HTR-8/SVneo (cell line): ENCODE measurements at places on chromosomes 3 and 15.
A peak's percentile ranks its signal among the peaks of the same experiment; 100 is the strongest.

- DNase-seq, result no peak
Measured at GRCh38 chr3:18989237-18989795, 159.0 kb upstream of the KCNH8 start.

GRCh38 chr3:136330900-136331299 is 80.8 kb downstream of the PCCB start:
- DNase-seq, result no peak

DNA sequence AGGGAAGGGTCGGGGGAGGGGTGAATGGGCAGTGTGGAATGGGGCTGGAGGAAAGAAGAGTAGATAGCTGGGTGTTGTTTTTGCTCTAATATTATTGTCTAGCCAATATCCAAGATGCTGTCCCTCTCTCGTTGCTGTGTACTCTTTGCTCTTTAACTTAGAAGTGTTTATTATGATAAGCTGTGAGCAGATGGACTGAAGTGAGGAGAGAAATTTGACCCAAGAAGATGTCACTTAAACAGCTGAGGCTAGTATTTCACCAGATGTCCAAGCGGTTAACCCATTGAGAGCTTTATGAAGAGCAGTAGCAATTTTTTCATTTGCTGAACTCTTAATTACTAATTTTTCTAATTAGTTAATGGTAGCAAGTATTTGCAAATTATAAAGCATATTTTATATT is 212.2 kb upstream of the TP63 start:
- no peak for DNase-seq

GRCh38 chr15:70442616-70443321 is 320.6 kb downstream of the UACA start:
- DNase-seq, result no peak

- no peak for DNase-seq
Measured at GRCh38 chr3:99714146-99714545, 75.8 kb downstream of the COL8A1 start.

DNA sequence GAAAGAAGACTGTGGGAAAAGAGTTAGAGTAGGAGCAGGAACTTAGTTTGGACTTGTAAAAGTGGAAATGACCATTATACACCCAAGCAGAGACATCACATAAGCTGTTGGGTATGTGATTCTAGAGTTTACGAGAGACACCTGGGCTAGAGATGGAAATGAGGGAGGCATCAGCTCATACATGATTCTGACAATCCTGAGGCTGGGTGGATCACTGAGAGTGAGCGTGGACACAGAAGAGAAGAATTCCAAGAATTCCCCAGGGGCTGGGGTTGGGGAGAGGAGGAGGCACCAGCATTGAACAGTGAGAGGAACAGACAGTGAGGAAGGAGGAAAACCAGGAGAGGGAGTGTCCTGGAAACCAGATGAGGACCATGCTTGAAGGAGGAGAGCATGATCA is 113.5 kb downstream of the KCNAB1 start:
- peak; percentile 8 for DNase-seq

GRCh38 chr15:99931703-99932603 is 198.7 kb upstream of the LYSMD4 start:
- no peak for DNase-seq

DNA sequence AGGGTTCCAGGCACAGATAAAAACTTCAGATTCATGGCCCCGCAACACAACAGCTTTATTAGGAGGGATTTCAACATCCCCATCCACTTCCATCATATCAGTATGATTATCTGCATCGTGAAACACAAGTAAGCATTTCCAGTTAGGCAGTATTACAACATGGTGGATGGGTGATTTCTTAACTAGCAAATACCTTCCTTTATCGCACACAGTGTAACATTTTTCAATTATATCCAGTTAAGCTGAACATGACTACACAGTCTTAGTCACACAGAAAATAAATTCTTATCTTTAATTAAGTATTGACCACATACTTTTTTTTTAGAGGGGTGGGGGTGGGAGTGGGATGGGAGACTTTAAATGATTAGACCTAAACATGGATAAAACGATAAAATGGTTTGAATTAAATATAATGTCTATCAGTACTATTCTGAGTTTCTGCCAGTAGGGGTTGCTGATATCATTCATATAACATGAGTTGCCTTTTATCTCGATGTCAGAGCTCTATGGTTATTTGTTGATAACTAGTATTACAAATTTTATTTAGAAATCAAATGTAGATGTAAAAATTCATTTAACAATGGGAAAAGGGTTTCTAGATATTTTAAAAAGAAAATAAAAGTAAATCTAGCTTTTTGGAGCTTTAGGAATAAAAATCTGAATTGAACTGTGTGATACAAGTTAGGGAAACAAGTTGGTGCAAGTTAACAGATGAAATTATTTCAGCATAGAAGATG is 146.6 kb downstream of the TBL1XR1 start:
- peak; percentile 20 for DNase-seq

DNA sequence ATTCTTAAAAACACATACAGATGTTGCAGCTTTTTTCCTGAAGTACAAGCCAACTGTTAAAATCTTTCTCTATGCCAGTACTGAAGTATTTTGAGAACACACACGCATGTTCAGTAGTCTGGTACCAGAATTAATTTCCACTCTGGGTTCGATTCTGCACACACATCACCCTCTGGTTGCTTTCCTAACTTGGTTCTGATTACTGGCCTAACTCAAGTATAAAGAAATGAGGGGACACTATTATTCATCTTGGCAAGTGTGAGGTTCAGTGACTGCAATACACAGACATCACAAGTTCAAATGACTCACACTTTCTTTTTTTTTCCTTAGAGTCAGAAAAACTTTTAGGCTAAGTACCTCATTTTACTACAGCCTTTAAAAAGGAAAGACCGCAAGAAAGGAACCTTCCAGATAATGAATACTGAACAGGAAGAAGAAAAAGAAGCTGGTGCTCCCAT is 37.4 kb upstream of the LDHAL6B start:
- DNase-seq, result no peak

GRCh38 chr3:127981097-127981496 is 66.1 kb downstream of the KBTBD12 start:
- no peak for DNase-seq

DNA sequence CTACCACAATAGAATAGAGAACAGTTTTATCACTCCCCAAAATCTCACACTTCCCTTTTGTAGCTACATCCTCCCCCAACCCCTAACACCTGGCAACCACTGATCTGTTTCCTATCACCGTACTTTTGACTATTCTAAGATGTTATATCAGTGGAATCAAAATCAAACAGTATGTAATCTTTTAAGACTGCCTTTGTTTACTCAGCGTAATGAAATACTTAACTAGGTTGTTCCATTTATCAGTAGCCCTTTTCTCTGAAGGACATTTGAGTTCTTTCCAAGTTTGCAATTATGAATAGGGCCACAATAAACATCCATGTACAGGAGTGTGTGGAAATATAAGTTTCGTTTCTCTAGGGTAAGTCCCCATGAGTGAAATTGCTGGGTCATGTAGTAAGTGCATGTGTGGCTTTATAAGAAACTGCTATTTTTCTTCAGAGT is 372.3 kb downstream of the SV2B start:
- no peak for DNase-seq

DNA sequence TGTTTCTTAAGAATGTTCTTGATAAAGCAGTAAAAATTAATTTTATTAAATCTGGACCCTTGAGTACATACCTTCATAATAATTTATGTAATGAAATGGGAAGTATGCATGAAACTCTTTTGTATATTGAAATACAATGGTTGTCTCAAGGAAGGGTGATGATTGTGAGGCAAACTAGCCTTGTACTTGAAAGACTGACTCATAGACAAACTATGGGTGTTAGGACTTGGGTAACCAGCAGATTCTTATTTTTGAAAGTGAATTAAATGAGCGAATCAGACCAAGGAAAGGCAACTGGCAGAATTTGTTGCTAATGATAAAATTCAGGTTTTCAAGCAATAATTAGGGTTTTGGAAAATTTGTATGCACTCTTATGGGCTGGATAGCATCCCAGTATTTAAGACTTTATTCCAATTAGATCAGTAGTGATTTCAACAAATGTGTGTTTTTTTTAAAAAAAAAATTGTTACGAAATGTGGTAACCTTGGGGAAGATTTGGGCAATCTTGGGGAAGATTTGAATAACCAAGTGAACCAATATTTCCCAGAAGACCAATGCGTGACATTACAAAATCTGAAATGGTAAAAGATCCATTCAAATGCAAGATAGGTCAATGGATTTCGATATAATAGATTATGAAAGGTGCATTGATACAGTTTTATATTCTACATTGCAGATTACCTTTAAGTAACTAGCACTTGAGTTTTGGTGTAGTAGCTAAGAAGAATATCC is 42.0 kb downstream of the ATP2C1 start:
- DNase-seq, result no peak

DNA sequence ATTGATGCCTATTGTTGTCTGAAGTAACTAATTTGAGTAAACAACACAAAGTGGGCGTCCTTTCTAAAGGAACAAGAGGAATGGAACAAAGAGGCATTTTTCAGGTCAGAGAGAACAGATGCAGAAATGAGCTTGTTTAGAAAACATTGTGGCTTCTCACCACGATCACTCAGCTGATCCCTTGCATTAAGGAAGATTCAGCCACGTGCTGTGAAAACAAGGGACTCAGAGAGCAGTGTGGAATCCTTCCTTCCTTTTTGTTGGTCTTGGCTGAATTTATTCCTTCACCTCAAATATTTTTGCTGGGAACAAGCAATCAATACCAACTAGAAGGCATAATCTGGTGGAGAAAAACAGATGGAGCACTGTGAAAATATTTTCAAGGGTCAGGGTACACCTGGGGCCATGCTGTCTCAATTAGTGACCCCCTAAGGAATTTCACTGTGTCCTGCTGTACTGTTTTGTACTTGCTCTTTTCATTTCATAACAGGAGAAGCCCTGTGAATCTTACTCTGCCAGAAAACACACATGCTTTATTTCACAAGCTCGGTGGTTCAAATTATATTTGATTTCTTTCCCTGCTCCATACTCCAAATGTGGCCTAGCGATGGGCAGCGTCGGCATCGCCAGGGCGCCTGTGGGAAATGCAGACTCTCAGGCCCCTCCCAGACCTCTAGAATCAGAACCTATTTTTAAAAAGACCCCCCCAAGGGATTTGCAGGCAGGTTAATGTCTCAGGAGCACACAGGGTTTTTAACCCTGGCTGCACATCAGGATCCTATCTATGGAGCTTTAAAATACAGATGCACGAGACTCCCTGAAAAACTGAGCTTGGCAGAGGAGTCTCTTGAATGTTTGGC is 11.6 kb upstream of the SLC6A20 start:
- DNase-seq, result no peak

DNA sequence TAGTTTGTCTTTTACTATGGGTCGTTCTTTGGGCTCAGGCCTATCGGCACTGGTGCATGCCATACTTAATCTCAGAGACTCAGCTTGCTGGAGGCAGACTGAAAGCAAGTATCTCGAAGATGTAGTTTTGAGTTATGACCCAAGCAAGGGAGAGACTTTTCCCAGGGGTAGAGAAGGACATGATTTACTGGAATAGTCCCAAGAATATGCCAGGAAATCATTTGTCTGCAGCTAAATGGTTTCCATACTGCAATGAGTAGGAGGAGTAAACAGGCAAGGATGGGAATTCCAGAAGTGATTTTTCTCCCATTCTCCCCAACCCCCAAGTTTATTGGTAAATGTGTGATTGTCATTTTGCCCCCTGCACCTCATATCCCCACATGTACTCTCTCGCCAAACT is 35.4 kb upstream of the LACTB start:
- peak; percentile 34 for DNase-seq

DNA sequence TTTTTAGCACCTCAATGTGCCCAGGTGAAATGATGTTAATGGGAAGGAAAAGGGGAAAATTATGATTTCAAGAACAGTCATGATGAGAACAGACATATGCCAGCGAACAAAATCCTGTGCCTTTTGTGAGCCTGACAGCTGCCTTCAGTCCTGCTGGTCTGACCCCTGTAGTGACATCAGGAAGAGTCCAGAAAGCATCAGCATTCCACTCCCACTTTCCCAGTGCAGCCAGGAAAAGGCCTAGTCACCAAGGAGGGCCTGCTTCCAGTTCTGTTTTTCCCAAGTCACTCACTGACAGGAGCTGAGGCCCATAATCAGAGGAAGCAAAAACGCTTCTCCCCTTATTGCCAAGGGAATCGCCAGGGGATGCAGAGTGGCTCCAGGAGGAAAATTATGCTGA is 218.4 kb downstream of the ABHD5 start:
- DNase-seq, result no peak

DNA sequence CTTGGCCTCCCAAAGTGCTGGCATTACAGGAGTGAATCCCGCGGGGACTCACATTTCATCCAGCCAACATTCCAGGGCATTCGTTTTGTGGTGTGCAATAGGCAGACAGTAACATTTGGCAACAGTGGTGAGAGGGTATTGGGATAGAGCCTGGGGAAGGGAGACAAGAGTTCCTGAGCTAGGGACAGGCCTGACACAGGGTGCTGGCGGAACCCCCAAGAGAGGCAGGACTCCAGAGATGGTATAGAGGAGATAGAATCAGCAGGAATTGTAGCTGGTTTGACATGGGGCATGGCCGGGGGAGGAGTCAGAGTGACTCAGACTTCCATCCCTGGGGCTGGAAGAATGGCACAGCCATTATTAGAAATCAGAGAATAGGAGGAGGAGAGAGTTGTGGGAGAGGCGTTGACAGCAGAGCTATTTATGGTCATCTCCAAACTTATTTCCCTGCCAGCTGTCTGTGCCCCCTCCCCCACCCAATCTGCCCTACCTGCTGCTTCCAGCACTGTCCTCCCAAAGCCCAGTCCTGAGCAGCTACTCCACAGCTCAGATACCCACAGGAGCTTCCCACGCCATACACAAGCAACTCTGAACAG is 4.4 kb upstream of the IDH2 start:
- DNase-seq, result peak; percentile 90

DNA sequence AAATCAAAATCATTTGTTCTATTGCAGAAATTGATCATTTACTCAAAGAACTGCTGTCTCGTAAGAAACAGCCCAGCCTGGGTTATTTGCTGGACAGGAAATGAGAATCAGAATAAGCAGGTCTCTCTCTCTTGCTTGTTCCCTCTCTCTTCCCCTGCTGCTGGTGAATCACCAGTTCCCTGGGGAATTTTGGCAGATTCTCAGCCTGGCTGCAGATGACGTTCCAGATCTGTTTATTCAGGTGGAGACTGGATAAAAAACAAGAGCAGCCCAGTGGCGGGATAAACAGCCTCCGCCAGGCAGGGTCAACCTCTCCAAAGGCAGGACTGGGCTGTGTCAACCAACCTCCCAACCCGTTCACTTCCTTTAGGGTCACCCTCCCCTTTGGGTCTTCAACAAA is 72.1 kb downstream of the LRIG1 start:
- peak; percentile 89 for DNase-seq

- no peak for DNase-seq
Measured at GRCh38 chr3:167521006-167521355, 47.1 kb upstream of the SERPINI2 start.

- DNase-seq, result no peak
Measured at GRCh38 chr3:187773233-187774184, 28.2 kb upstream of the BCL6 start.

DNA sequence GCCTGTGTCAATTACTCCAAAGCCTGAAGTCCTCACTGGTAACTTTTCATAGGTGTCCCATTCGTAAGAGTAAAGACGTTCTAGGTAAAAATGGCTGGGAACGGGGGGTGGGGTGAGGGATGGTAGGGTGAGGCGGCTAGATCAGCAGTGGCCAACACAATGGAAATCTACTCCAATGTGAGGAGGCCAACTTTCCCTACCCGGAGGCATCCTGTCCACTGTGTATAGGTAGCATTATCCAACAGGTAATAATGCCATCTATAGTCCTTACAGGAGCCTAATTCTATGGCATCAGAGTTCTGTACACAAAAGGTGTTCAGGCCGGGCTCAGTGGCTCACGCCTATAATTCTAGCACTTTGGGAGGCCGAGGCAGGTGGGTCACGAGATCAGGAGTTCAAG is 29.1 kb downstream of the HDC start:
- no peak for DNase-seq

- DNase-seq, result peak; percentile 72
Measured at GRCh38 chr15:90419738-90420406, 31.8 kb downstream of the IQGAP1 start.
